GM20000 (cell line): ENCODE measurements at places on chromosomes 11 and 22.

DNA sequence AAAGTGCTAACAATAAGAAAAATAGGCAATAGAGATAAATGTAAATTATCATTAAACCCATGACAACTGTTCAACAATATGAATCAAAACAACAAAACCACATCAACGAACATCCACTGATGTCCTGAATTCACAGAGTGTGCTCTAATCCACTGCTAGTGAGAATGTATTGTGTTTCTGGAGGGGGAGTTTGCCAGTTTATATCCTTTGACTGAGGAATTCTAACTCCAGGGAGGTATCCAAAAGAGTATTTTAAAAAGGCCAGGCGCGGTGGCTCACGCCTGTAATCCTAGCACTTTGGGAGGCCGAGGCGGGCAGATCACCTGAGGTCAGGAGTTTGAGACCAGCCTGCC lies 1.7 kb upstream of the WEE1 start:
- no peak for DNase-seq

- DNase-seq, result no peak
These were observed 37.8 kb downstream of the MUC5B start for GRCh38 chr11:1260620-1261019.

DNA sequence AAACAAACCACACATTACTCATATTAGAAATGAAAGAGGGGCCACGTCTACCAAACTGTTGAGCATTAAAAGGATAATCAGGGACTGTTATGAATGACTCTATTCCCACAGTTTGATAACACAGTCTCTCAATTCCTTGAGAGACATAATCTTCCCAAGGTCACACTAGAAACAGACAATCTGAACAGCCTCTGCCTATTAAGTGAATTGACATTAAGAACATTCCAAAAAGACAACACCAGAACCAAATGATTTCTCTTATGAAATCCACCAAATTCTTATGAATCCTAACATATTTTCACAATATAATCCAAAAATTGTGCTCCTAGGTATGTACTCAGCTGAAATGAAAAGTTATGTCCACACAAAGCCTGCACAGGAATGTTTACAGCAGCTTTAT lies 4.6 kb downstream of the RFPL1 start:
- DNase-seq, result no peak

GRCh38 chr22:37213941-37214730 lies 1.9 kb upstream of the SSTR3 start:
- DNase-seq, result no peak

- no peak for DNase-seq
These were observed 60.6 kb downstream of the PLEKHA7 start for GRCh38 chr11:16953663-16954062.

DNA sequence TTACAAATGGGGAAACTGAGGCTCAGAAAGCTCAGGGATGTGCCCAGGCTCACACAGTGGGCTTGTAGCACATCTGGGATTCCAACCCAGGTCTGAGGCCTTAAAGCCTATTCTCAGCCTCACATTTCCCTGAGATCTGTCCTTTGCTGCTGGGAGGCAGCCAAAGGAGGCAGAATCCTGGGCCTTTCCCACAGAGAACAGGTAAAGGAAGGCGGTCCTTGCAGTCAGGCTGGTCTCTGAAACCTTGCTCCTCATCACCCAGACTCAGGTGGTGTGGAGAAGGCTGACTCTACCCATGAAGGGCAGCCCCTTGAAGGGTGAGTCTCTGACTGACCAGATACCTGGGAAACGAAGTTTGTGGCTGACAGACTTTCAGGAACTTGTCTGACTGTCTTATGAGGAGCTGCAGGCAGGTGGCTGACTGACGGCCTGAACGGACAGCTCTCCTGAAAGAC lies 7.8 kb downstream of the SLCO2B1 start:
- DNase-seq, result no peak

GRCh38 chr11:95698676-95699557 lies 90.7 kb downstream of the FAM76B start:
- no peak for DNase-seq

- DNase-seq, result no peak
These were observed 3.4 kb upstream of the CAPN5 start for GRCh38 chr11:77063407-77063806.

GRCh38 chr11:122663056-122663740 lies 7.7 kb downstream of the UBASH3B start:
- DNase-seq, result no peak

- DNase-seq, result no peak
These were observed 195.2 kb downstream of the NAV2 start for GRCh38 chr11:19907839-19908238.

- no peak for DNase-seq
These were observed 25.0 kb upstream of the FZD4 start for GRCh38 chr11:86980086-86980796.
